ENCODE measurements at places on chromosomes 5 and 9. TPM values are rescaled to one million over a fixed set of nuclear protein-coding genes. Genes with fewer than 3 reads are reported as not detected.

The TMED9 gene
- 192 TPM for total RNA-seq

The TCF7 gene
- 0.28 TPM for total RNA-seq

The DBH gene
- total RNA-seq: not detected

The NIM1K gene
- total RNA-seq: 2.7 TPM

The C1QTNF2 gene
- 0.28 TPM for total RNA-seq

The TTC16 gene
- total RNA-seq: 0.14 TPM

The KCNN2 gene
- total RNA-seq: 0.43 TPM

The GGTA1 gene
- total RNA-seq: not detected

The INSL4 gene
- total RNA-seq: not detected

The RORB gene
- total RNA-seq: 0.92 TPM

The DTWD2 gene
- 3.5 TPM for total RNA-seq

The KLF4 gene
- 16.8 TPM for total RNA-seq

The STKLD1 gene
- 0.55 TPM for total RNA-seq

The CD180 gene
- total RNA-seq: 0.14 TPM

The ANKDD1B gene
- 1.1 TPM for total RNA-seq

The S1PR3 gene
- total RNA-seq: 77.7 TPM

The SIT1 gene
- not detected for total RNA-seq

The SHOC1 gene
- total RNA-seq: under 0.01 TPM
